ENCODE measurements at places on chromosomes 13 and 19. TPM values are rescaled to one million over a fixed set of nuclear protein-coding genes. Genes with fewer than 3 reads are reported as not detected.

Gene PLIN5
- total RNA-seq = 62.5 TPM

Gene C1QTNF9B
- not detected for total RNA-seq

Gene ZNF888
- 2.6 TPM for total RNA-seq

Gene BAX
- total RNA-seq = 71.8 TPM

Gene PRODH2
- total RNA-seq = not detected

Gene ZNF607
- 2.8 TPM for total RNA-seq

Gene TEX101
- not detected for total RNA-seq

Gene MEDAG
- 187 TPM for total RNA-seq

Gene F2RL3
- total RNA-seq = 33.9 TPM

Gene LILRB3
- total RNA-seq = 50.5 TPM

Gene DACT3
- 3.4 TPM for total RNA-seq

Gene EPSTI1
- 18.2 TPM for total RNA-seq

Gene ZNF98
- total RNA-seq = 1.6 TPM

Gene PLEKHF1
- total RNA-seq = 9.1 TPM

Gene LIM2
- total RNA-seq = not detected

Gene COPE
- total RNA-seq = 147 TPM

Gene SLC7A9
- total RNA-seq = 0.29 TPM

Gene UPF1
- 53.8 TPM for total RNA-seq

Gene KRTDAP
- not detected for total RNA-seq

Gene GDF15
- 5.9 TPM for total RNA-seq

Gene MAP4K1
- 3.9 TPM for total RNA-seq
